Spleen (tissue), 13 donors: ENCODE measurements at places on chromosomes 12 and 14. TPM values are rescaled to one million over a fixed set of nuclear protein-coding genes. Genes with fewer than 3 reads are reported as not detected.

LTBR gene
- 29.2 TPM for polyA plus RNA-seq

ZNF410 gene
- polyA plus RNA-seq: 28.0 TPM

ANO4 gene
- polyA plus RNA-seq: not detected

CELA1 gene
- polyA plus RNA-seq: 0.21 TPM

SEC23A gene
- 9.8 TPM for polyA plus RNA-seq

AGAP2 gene
- 6.6 TPM for polyA plus RNA-seq

GRCh38 chr12:14390870-14391530 is 25.5 kb downstream of the ATF7IP start:
- no peak for DNase-seq

DNA sequence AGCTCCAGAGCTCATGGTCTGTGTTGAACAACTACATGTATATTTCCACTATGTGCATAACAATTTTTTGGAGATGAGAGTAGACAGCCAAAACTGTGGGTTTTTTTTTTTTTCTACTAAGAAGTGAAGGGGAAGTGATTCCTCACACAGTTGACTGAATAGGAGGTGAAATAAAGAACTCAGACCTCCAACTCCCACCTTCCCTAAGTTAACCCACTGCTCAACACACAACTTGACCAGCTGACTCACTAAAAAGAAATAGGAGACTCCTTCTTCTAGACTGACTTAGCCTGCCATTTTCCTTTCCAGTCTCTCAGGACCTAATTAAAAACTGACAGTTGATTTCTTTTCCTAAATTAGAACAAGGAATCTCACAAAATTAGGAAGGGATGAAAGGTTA is 1.7 kb downstream of the M6PR start:
- no peak for DNase-seq

DNA sequence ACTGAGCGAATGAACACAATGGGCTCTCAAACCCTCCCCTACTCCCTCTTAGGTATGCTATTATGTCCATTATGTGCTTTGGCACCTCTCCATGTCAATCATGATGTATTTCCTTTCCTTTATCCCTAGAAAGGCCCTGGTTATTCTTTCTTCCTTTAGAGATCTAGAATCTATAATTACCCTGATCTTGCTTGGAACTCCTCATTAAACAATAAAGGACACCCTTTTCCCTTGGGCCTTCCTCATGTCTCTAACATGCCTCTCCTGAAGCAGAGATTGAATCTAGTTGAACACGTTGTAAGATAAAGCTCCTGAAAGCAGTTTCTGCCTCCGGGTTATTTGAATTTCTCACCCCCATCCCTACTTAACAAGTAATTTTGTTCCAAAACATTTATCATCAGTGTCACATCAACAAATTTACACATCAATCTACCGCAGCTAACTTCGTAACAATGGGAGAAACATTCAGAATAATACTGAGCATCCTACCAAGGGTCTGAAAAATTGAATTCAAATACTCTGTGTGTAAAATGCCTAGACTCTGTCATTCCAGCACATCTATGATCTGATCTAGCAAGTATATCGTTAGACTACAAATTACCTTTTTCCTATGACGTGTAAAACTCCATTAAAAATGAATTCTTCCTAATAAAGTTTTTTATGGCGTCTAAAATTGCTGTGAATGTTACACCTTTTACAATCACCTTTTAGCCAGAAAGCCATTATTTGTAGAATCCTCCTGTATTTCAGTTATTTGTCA is 5.4 kb downstream of the USP44 start:
- DNase-seq: no peak

- DNase-seq: no peak
Measured at GRCh38 chr12:63963868-63964267, 119.4 kb downstream of the SRGAP1 start.

- DNase-seq: no peak
Measured at GRCh38 chr12:87809916-87810315, 219.3 kb downstream of the C12orf50 start.

- no peak for DNase-seq
Measured at GRCh38 chr12:132739600-132740312, 21.9 kb downstream of the ANKLE2 start.

DNA sequence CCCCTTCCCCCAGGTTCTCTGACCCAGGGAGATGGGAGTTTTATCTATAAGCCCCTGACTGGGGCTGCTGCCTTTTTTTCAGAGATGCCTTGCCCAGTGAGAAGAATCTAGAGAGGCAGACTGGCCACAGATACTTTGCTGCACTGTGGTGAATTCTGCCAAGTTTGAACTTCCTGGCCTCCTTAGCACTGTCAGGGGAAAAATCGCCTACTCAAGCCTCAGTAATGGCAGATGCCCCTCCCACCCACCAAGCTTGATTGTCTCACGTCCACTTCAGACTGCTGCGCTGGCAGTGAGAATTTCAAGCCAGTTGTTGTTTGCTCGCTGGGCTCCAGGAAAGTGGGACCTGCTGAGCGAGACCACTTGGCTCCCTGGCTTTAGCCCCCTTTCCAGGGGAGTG is 31.7 kb downstream of the KLRK1 start:
- no peak for DNase-seq

DNA sequence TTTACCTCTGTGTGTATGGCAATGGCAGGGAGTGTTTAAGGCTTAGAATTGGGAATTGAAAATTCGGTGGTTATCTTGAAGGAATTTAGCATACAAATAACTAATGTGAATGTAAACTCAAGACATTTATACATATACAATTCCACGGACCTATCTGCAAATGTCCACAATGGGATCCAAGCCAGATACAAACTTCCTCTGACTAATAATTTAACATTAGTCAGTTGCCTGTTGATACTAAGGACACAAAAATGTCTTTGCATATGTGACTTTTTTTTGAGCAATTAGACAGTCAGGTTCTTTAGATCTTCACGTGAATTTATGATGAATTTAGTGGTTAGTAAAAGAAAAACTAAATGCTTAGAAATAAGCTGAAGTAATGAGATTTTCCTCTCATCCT is 40.5 kb downstream of the ESR2 start:
- DNase-seq: no peak

- no peak for DNase-seq
Measured at GRCh38 chr14:89185919-89186855, 230.8 kb downstream of the FOXN3 start.

GRCh38 chr12:26046203-26046602 is 78.6 kb downstream of the BHLHE41 start:
- DNase-seq: no peak

- DNase-seq: no peak
Measured at GRCh38 chr14:88933191-88933590, 108.7 kb downstream of the TTC8 start.

- no peak for DNase-seq
Measured at GRCh38 chr14:77615361-77616132, 890 bp downstream of the SPTLC2 start.

DNA sequence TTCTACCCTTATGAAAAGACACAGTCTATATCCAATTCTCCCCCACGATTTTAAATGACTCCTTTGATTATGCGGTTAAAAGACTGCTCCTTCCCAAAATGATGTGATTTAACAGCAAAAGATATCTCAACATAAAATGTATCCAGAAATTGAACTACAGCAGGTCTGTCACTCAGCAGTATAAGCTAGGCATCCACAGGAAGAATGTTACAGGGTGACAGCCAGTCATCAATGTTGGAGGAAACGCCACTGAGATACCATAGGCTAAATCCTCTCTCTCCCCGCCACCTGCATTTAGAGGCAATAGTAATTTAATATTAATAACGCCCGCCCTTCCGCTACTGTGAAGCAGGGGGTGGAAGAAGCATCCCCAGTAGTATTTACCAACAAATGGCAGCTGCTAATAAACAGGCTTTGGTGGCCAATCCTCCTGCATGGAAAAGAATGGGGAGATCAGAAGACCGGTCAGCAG is 613 bp downstream of the RECQL start:
- DNase-seq: no peak

- DNase-seq: no peak
Measured at GRCh38 chr14:42950363-42950762, 1343.7 kb downstream of the LRFN5 start.

DNA sequence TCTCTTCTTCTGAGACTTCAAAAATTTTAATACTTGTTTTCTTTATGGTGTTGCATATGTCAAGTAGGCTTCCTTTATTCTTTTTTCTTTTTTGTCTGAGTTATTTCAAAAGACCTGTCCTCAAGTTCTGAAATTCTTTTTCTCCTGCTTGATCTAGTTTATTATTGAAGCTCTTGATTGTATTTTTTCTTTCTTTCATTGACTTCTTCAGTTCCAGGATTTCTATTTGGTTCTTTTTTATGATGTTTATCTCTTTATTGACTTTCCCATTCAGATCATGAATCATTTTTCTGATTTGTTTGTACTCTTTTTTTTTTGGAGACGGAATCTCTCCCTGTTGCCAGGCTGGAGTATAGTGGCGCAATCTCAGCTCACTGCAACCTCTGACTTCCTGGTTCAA is 34.1 kb downstream of the IFT43 start:
- no peak for DNase-seq

DNA sequence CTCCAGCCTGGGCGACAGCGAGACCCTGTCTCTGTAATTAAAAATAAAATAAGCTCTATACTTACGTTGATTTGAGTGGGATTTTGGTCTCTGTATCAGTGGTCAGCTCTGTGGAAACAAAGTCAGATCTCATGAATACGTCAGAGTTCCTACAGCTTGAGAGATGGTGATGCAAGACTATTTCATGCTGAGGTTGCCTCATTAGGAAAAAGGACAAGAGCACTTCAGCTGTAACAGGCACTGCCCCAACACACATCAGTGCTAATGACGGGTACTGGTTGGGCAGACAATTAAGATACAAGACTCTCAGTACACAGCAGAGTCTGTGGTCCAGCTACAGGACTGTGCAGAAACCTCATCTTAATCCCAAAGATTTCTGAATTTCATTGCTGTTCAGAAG is 246.4 kb upstream of the AMIGO2 start:
- no peak for DNase-seq

DNA sequence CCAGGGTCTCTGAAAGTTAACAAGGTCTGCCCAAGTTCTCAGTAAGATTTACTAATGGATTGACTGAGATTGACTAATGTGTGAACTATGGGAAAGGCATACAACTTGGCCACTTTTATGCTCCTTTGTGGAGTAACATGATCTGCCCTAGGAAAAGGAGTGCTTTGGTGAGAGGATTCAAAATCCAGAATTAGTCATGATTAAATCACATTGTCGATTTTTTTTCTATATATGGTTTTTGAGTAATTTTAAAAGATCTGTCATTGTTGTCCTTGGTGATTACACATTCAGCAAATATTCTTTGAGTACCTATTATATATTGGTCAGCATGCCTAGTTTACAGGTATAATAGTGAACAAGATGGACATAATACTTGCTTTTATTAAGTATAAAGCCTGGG is 147.7 kb upstream of the SYT10 start:
- DNase-seq: no peak

GRCh38 chr14:72253503-72253902 is 321.3 kb downstream of the RGS6 start:
- no peak for DNase-seq

DNA sequence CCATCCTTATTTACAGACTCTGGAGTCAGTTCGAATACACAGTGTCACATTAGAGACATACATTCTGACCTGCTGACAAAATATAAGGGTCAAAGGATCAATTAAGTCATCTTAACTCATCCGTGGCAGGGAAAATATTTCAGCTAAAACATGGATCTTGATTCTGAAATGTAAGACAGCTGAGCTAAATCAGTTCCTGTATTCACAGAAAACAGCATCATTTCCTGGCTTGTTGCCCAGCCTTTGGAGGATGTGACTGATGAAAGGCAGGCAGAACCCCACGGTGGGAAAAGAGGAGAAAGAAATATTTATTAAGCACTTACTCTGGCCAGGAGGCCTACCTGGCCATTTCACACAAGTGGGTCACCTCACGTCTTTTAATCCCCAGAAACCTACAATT is 101.9 kb downstream of the GAS2L3 start:
- DNase-seq: no peak

DNA sequence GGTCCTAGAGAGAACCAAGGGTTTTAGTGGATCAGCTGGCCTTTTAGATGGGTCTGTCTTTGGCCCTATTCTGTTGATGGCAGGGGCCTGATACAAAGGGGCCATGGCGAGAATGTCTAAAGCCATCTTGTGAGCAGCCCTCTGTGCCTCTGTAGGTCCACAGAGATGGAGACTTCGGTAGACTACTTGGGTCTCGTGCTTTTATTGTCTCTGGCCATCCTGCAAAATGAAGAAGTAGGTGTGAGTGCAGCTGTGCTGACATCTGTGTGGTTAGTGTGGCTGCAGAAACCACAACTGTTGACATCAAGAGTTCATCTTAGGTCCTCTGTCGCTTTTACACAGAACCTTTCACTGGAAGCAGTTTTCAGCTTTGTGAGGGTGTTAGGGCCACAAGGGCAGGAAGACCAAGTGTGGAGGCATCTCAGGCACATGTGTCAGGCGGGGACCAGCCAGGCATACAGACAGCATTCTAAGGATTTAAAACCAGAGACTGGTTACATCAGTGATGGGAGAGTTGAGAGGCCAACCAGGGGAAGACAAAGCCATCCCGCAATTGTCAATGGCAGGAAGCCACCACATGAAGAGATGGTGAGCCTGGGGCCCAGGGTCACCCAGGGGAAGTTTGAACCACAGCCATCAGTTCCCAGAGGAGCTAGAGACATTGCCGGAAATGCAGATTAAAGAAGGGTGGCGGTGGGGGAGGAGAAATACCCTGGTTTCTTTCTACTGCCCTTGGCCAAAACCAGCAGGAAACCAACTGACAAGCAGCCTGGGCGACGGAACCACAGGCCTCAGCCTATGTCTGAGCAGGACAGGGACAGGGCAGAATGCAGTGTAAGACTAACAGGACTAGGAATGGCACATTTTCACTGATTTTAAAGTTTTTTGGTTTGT is 13.0 kb upstream of the TPCN1 start:
- peak; percentile 90 for DNase-seq

DNA sequence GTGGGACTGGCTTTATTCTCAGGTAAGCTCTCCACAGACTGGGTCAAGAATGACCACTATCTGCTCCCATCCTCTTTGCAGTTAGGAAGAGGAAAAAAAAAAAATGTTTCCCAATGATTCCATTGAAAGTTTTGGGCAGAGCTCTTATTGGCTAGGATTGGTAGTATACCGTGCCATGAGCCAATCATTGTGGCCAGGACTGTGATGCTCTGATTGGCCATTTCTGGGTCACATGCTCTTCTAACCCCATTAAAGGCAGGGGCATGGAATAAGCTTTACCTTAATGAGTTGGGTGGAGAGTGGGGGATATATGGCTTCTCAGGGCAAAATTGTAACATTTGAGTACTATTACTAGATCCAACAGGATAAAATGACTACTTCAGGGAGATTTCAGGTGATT is 49.4 kb upstream of the WSCD2 start:
- DNase-seq: no peak

- no peak for DNase-seq
Measured at GRCh38 chr12:13148485-13148847, 45.0 kb upstream of the GSG1 start.

GRCh38 chr12:89760783-89761182 is 52.1 kb upstream of the ATP2B1 start:
- no peak for DNase-seq

DNA sequence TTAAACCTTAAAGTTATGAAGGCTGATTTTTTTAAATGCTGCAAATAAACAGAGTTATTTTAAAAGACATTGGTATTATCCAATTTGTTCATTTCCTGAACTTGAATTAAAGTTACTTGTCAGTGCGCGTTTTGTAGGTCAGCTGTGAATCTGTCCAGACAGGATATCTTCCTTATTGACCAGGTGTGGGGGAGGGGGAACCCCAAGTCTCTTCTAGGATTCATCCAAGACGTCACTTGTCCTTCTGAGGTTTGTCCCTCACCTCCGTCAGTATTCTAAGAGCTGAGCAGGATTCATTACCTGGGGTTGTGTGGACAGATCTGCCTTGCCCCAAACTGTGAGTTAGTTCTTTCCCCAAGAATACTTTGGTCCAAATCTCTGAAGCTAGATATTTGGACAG is 8.8 kb upstream of the PRIMA1 start:
- no peak for DNase-seq
